ENCODE measurements at places on chromosomes 16 and 17.

DNA sequence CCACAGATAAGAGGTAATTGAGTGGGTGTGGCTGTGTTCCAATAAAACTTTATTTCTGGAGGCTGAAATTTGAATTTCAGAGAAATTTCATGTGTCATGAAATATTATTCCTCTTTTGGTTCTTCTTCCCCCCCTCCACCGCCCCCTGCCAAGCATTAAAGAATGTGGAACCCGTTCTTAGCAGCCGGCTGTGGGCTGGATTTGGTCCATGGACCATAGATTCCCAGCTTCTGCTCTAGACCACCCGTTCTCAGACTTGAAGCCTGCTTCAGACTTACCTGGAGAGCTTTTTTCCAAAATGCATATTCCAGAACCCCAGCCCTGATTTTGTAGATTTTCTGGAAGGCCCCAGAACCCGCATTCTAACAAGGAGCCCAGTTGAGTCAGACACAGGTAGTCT, 15.1 kb upstream of the LASP1NB start:
- DNase-seq = no peak

DNA sequence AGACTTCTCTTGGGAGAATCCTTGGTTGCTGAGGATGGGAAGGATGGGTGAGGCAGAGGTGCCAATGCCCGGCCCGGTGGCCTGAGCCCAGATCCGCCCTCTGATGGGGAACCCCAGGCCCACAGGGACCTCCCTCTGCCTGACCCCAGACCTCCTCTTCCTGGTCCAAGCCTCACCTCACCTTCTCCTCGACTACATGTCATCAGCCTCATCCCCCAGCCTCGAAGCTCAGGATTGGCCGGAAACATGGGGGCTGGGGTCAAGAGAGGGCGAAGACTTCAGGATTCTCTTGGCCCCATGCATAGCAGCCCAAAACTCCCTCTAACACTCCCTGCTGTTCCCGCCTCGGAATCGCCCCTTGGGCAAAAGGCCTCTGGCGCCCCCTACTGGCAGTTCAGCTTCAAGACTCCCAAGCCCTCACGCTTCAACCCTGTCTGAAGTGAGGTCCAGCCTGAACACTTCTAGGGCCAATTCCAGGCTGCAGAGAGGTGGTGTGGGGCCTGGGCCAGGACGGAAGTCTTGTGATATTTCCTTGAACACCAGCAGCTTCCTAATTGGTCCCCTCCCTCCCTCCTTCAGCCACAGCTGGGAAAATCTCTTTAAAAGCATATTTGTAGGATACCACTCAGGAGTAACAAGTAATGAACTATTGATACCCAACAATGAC, 47.2 kb downstream of the ARHGAP27 start:
- DNase-seq = peak; percentile 95

DNA sequence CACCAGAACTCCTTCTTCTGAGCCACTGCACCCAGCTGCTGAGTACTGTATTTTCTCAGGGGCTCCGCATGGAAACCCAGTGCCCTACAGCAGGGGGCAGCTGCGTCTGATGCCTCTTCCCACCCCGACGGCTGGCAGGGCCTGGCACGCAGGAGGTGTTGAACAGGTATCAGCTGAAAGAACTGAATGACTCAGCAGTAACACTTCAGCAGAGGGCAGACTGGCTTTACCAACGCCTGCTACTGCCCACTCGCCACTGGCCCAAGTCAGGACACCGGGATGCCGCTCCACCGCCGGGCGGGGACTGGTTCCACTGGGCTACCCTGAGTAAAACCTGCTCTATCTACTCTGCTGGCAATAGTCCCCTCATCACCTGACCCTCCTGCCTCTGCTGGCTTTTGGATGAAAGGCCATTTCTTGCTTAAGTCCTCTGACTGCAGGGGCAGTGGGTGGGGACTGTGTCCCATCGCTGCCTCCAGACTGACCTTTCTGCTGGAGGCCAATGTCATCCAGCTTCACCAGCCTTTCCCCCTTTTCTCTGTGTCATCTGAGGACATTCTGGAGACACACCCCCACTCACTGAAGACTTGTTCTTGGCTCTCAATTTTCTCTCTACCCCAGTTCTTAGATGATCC, 100.4 kb upstream of the FA2H start:
- no peak for DNase-seq

- DNase-seq = no peak
Measured at GRCh38 chr16:54715011-54715410, 215.7 kb upstream of the IRX5 start.

DNA sequence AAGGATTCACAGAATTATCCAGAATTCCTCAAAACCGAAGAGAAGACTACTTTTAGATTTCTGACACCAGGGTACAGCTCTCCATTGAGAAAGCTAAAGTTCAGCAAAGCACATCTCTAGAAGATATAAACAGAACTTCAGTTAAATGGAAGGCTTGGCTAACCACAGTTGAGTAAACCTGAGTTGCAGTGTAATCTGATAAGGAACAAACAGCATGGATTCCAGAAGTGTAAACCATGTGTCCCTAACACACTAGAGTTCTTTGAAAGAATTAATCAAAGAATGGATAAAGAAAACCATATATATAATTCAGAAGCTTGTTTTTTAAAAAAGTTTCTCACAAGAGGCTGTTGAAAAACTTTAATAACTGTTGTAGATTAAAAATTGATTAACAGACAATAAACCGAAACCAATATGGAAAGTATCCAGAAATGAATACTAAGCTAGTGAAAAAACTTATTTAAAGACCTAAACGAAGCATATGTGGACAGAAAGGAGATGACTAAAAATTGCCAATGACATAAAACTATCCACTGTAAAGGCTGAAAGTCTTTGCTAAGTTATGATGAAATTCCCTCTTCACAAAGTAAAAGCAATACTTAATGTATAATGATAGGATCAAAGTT, 4.3 kb downstream of the RNF43 start:
- DNase-seq = no peak

- DNase-seq = no peak
Measured at GRCh38 chr17:30074254-30074653, 42.4 kb upstream of the NSRP1 start.

DNA sequence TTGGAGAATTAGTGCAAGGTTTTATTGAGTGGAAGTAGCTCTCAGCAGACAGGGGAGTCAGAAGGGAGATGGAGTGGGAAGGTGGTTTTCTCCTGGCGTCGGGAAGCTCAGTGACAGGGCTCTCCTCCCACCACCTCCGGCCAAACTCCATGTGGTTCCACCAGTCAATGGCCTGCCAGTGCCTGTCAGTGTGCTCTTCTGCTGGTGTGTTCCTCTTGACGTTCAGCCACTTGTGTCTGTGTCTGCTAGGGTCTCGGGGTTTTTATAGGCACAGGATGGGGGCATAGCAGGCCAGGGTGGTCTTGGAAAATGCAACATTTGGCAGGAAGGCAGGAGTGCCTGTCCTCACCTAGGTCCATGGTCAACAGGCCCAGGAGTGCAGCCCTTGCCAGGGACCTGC, 506.7 kb upstream of the KIF2B start:
- no peak for DNase-seq

DNA sequence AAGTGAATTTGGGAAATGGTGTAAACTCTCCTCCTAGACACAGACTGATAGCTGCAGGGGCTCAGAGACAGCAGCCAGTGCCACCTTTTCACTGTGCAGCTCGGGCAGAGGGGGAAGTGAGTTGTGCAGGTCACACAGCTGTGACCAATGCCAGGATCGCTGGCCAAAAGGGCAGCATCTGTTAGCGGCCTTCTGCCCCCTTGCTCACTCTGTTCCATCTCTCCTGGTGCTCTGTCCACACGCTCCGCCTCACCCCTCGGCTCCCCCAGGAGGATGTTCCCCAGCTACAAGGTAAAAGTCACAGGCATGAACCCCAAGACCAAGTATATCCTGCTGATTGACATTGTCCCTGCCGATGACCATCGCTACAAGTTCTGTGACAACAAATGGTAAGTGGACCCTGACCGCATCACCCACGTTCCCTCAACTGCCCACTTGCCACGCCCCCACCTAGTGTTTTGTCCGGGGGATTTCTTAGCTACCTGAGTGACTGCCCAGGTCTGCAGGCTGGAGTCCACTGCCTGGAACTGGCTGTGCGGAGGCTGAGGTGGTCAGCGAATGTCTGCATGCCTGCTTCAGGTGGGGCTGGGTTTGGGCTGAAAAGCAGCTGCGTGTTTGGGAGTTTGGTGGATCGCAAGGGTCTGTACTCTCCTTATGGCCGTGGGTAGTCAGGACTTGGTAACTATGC, 13.5 kb downstream of the TBX4 start:
- DNase-seq = no peak

DNA sequence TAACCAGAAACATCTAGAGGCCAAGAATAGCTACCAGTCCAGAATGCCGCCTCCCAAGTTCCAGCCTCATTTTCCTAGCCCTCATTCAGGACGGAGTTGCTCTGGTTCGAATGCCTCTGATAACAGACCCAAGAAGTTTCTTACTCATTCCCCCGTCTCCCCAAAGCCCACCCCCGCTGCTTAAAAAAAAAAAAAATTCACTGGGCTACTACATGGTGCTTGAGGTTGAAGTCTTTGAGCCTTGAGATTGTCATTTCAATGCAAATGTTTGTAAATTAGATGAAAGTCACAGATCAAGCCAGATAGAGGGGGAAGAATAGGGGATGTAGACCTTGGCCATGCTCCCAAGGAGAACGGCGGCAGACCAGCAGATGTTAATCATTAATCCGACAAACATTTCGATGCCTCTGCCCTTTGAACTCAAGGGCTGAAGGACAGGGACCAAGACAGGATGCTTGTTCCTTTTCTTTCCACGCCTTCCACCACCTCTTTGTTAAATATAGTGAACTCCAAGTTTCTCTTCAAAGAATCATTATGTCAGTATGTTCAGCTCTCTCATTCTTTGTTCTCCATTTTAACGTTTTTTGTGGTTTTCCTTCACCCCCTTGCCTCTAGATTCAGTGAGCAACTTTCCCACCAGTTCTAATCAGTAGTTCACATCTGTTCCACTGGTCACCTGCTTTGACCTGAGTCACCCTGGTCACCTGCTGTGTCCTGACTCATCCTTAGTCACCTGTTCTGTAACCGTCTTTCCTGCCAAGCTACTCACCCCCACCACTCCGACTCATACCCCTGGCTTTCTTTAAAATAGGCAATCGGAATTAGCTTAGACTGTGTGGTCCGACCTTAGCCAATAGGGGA, 190.3 kb downstream of the CPPED1 start:
- DNase-seq = no peak

- DNase-seq = no peak
Measured at GRCh38 chr17:5854871-5855554, 215.2 kb upstream of the WSCD1 start.

GRCh38 chr17:59333836-59334235, 2.4 kb downstream of the YPEL2 start:
- DNase-seq = no peak

- DNase-seq = no peak
Measured at GRCh38 chr16:23302045-23302956, at the start of gene SCNN1B. Gene SCNN1B (plus strand): TSS chr16:23302302. CDS start chr16:23348600, 46,298 bp downstream.

GRCh38 chr16:56551796-56552738, 12.8 kb upstream of the MT4 start:
- DNase-seq = no peak

- no peak for DNase-seq
Measured at GRCh38 chr17:35568561-35568960, 7.9 kb upstream of the SLFN14 start.
